Activated T-helper 1 cell treated with anti-CD3 and anti-CD28 coated beads, Interleukin-12 subunit alpha, Interleukin-12 subunit beta, Interleukin-2, Interleukin-4 antibody, amounts not matched to agents 30 ng/mL and 10 ng/mL and 1 ng/mL, durations not matched to agents 14 hours and 24 hours and 36 hours (primary cell): ENCODE measurements at places on chromosomes 7 and 10.

DNA sequence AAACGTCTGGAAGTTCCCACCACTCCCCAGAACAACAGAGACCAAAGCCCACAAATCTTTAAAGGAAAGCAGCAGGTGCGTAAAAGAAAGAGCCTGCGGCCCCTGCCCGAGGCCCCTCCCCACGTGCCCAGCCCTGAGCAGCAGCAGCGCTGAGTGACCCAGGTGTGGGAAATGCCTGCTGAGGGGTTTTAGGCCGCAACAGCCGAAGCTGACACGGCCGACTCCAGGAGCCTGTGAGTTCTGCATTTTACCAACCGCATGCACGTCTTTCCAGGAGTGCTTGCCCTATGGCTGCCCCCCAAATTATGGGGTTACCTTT lies 1.6 kb upstream of the KNDC1 start:
- no peaks in the 10 kb centered on the region for H3K36me3 ChIP-seq
- H3K4me3 ChIP-seq: no peak overlapping the region
- no peak overlapping the region for H3K27ac ChIP-seq
- H3K4me1 ChIP-seq: no peaks in the 10 kb centered on the region

DNA sequence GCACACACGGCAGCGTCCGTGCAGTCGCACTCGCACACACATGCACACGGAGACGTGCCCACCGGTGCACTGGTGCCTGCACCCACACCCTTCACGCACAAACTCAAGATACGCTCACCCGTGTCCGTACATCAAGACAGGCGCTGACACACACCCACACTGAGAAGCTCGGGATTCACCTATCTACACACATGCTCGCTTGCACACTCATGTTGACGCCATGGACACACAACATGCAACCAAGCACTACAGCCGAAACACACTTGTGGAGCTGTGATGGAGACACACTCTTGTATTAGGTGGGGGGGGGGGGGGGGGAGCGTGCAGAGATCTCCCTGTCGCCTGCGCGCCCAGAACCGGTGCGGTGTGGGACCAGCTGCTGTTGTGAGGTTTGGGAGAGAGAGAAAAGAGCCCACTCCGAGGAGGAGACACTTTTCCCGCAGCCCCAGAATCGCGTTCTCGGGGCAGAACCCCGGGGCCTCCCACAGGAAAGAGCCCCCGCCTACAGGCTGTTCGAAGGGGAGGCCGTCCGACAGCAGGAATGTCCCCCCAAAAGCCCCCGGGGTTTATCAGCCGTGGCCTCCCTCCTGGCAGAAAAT lies 605 bp upstream of the NFKB2 start:
- peak overlapping the region; percentile 90 for H3K4me3 ChIP-seq
- DNase-seq: no peak
- peaks cover 51% of the 10 kb centered on the region for H3K4me1 ChIP-seq
- peak overlapping the region; percentile 97 for H3K27ac ChIP-seq
- H3K36me3 ChIP-seq: peaks cover 35% of the 10 kb centered on the region

DNA sequence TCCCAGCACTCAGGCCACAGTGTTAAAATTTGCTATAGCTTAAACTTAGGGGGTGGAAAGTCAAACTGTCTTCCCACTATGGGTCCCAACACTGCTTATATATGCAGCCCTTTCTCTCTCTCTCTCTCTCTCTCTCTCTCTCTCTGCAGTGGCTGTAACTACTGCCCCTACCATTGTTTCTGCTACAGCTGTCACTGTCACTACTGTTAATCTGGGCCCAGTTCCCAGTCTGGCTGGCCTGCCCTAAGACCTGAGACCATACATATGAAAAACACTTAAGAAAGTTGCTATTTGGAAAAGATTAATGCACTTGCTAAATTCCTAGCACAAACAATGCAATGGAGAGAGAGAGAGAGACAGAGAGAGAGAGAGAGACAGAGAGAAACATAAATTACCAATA lies 78.6 kb downstream of the THSD7A start:
- H3K36me3 ChIP-seq: no peaks in the 10 kb centered on the region
- no peak overlapping the region for H3K27ac ChIP-seq
- H3K27me3 ChIP-seq: no peaks in the 10 kb centered on the region
- no peak overlapping the region for H3K4me3 ChIP-seq
- no peak for DNase-seq
- no peaks in the 10 kb centered on the region for H3K4me1 ChIP-seq

DNA sequence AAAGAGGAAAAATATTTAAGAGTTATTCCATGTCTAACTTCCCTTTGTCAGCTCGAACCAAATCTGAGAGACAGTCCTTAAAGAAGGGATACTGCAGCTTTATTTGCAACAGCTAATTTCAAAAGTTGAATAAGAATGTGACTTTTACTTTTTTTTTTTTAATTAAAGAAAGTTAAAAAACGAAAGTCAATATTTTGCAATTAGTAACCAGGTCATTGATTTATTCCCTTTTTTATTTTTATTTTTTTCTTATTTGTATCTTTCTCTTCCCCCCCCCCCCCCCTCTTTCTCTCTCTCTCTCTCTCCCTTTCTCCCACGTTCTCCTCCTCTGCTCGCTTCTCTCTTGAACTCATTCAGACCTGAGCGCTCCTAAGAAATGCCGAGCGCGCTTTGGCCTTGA lies 209.5 kb downstream of the TCF7L2 start:
- H3K36me3 ChIP-seq: no peaks in the 10 kb centered on the region
- no peak for DNase-seq
- peaks cover 6% of the 10 kb centered on the region for H3K27me3 ChIP-seq
- H3K4me1 ChIP-seq: no peaks in the 10 kb centered on the region
- H3K4me3 ChIP-seq: no peak overlapping the region

- no peak overlapping the region for H3K27ac ChIP-seq
- no peaks in the 10 kb centered on the region for H3K27me3 ChIP-seq
- DNase-seq: no peak
- no peak overlapping the region for H3K4me3 ChIP-seq
- H3K36me3 ChIP-seq: no peaks in the 10 kb centered on the region
- H3K4me1 ChIP-seq: no peaks in the 10 kb centered on the region
Observed at GRCh38 chr7:79436378-79436777, 17.1 kb downstream of the MAGI2 start.

- H3K27me3 ChIP-seq: no peaks in the 10 kb centered on the region
- no peak for DNase-seq
- H3K4me1 ChIP-seq: no peaks in the 10 kb centered on the region
- H3K36me3 ChIP-seq: peaks cover 9% of the 10 kb centered on the region
- H3K27ac ChIP-seq: no peak overlapping the region
Observed at GRCh38 chr7:129307592-129307991, 82.8 kb downstream of the AHCYL2 start.

DNA sequence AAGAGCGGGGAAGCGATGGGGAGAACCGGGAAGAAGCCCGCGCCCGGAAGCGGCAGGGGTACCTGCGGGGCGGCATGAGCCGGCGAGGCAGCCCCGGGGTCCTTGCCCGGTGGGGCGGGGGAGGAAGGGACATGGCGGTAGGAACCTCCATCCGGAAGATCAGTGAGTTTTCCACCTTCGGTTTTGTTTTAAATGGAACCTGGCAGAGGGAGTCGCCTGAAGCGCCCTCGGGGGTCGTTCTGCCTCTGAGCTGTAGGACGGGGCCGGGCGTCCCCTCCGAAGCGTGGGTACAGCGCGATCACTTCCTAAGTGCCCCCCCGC lies 471 bp downstream of the PFKP start:
- DNase-seq: peak; percentile 18
- peak overlapping the region; percentile 90 for H3K4me3 ChIP-seq
- H3K36me3 ChIP-seq: peaks cover 33% of the 10 kb centered on the region
- H3K4me1 ChIP-seq: peaks cover 38% of the 10 kb centered on the region
- peaks cover 16% of the 10 kb centered on the region for H3K27me3 ChIP-seq

DNA sequence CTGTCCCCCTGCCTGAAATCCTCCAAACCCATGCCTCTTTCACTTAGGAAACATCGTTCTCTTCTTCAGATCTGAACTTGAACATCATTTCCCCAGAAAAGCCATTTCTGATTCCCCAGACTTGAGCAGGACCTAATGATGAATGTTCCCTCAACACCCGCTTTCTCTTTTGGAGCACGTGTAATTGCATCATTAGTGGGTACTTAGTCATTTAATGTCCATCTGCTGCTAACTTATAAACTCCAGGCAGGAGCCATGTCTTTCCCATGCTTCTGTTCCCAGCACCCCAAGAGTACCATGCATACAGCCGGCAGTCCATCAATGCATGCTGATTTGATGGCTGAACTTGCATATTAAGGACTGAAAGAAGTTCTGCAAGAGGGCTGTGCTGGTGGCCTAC lies 36.5 kb upstream of the ECHDC3 start:
- no peak overlapping the region for H3K4me3 ChIP-seq
- DNase-seq: no peak
- peaks cover 5% of the 10 kb centered on the region for H3K4me1 ChIP-seq
- H3K27me3 ChIP-seq: peaks cover 63% of the 10 kb centered on the region
- no peak overlapping the region for H3K27ac ChIP-seq

DNA sequence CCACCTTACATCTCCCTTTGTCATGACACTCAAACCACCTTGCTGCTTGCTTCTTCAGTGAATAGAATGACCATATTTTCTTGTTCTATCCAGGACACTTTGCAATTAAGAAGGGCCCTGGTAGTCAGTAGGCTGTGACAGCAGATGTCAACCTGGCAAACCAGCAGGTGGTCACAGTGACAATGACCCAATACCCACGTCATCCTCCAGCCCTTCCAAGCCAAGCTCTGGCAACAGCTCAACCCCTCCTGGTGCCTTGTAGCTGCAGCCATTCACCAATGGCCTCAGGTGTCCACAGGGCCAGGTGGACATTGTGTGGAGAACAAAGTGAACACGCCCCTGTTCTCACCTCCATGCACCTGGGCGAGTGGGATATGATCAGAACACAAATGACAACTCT lies 87.6 kb upstream of the MACROH2A2 start:
- H3K27ac ChIP-seq: no peak overlapping the region
- no peaks in the 10 kb centered on the region for H3K36me3 ChIP-seq
- peaks cover 8% of the 10 kb centered on the region for H3K27me3 ChIP-seq
- no peaks in the 10 kb centered on the region for H3K4me1 ChIP-seq
- no peak overlapping the region for H3K4me3 ChIP-seq

DNA sequence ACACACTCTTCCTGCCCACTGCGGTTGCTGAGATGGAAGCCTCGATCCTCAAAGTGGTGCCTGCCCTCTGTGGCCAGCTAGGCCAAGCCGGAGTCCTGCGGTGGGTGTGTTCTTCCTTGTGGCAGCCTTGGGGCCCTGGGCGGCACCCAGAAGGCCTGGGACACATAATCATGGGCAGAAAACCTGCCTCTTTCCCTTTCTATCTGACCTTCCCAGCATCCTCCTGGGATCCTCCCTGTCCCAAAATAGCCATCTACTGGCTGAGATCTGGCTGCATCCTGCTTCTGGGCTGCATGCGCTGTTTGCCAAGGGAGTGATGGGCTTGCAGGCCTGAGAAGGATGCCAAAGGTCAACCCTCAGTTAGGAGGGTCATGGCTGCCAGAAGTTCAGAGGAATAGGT lies 23.9 kb downstream of the COL13A1 start:
- H3K4me3 ChIP-seq: no peak overlapping the region
- no peaks in the 10 kb centered on the region for H3K4me1 ChIP-seq
- no peaks in the 10 kb centered on the region for H3K36me3 ChIP-seq

DNA sequence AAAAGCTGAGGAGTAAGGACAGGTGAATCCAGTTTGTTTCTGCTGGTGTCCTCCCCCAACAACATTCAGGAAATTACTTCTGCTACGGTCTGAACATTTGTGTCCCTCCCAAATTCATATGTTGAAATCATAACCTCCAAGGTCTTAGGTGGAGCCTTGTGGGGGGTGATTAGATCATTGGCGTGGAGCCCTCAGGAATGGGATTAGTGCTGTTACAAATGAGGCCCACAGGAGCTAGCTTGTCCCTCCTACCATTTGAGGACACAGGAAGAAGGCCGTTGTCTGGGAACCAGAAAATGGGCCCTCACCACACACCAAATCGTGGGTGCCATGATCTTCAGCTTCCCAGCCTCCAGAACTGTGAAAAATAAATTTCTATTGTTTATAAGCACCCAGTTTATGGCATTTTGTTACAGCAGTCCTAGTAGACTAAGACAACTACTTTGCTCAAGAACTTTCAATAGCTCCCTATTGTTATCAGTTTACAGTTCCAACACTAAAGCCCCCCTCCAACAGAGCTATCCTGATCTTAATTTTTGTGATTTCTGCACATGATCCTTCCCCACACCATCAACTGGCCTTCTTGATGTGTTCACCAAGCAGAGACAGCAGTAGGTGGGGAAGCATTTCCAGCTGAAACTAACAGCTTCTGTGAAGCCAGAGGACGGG lies 2.1 kb upstream of the LRMDA start:
- H3K27me3 ChIP-seq: peaks cover 43% of the 10 kb centered on the region
- DNase-seq: no peak
- H3K36me3 ChIP-seq: peaks cover 2% of the 10 kb centered on the region
- H3K27ac ChIP-seq: no peak overlapping the region

- peak overlapping the region; percentile 66 for H3K27ac ChIP-seq
- H3K36me3 ChIP-seq: peaks cover 36% of the 10 kb centered on the region
- peaks cover 23% of the 10 kb centered on the region for H3K4me1 ChIP-seq
- H3K4me3 ChIP-seq: peak overlapping the region; percentile 92
- H3K27me3 ChIP-seq: no peaks in the 10 kb centered on the region
Observed at GRCh38 chr7:727806-728460, 852 bp upstream of the PRKAR1B start.

DNA sequence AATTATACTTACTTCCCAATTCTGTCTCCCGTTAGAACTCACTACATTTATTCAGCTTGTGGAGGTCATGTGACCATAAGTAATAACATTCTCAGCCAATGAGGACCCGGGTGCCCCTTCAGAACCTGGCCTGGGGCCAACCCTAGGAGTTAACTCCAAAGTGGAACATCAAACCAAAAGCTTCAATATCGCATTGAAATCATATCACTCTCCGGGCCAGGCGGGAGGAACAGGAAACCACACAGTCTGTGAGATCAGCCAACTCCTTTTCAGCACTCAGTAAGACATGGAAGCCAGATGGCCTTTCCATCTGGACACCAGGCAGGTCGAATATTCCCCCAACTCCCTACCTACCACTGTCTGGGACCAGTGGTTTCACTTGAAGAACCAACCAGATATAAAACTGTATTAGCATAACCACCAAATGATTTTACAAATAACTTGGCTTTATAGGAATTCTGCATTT lies 5.5 kb downstream of the CREB3L2 start:
- H3K27ac ChIP-seq: no peak overlapping the region
- no peak for DNase-seq
- H3K36me3 ChIP-seq: peaks cover 37% of the 10 kb centered on the region
- H3K4me1 ChIP-seq: peaks cover 64% of the 10 kb centered on the region
- peak overlapping the region; percentile 15 for H3K4me3 ChIP-seq

DNA sequence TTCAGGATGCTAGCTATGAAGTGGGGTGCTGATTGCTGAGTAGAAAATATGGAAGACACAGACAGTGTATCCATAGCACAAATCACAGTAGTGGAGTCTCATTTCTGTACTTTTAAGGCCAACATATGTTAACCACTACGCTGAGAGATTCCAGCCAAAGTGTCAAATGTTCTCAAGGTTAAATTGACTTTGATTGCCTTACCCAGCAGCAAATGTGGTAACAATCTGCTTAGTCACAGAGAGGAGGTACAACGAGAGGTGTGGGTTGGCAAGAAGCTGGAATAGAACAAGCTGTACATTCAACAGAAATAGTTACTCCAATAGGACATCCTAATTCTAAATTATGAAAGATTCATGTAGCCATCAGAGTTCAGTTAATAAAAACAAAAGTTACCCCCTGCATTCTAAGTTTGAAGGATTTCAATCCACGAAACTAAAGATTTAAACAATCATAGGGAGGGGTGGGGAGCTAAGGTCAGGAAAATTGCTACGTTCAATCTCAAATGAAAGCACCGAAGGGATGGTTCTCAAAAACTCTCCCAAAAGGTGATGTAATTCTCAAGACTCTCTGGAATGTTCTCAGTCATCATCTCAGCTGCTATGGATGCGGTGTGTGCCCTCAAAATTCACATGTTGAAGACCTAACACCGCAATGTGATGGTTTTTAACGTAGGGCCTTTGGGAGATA lies 137.0 kb downstream of the ETV1 start:
- no peaks in the 10 kb centered on the region for H3K27me3 ChIP-seq
- H3K36me3 ChIP-seq: no peaks in the 10 kb centered on the region
- H3K4me3 ChIP-seq: no peak overlapping the region
- no peak overlapping the region for H3K27ac ChIP-seq
- DNase-seq: no peak
